ENCODE measurements at places on chromosomes 2 and 18.
A peak's percentile ranks its signal among the peaks of the same experiment; 100 is the strongest.

GRCh38 chr2:50402654-50402960, 629.3 kb downstream of the NRXN1 start:
- H3K36me3 ChIP-seq, result no peaks in the 10 kb centered on the region
- DNase-seq, result no peak
- no peak overlapping the region for H3K27ac ChIP-seq
- H3K4me1 ChIP-seq, result no peaks in the 10 kb centered on the region
- no peaks in the 10 kb centered on the region for H3K27me3 ChIP-seq

DNA sequence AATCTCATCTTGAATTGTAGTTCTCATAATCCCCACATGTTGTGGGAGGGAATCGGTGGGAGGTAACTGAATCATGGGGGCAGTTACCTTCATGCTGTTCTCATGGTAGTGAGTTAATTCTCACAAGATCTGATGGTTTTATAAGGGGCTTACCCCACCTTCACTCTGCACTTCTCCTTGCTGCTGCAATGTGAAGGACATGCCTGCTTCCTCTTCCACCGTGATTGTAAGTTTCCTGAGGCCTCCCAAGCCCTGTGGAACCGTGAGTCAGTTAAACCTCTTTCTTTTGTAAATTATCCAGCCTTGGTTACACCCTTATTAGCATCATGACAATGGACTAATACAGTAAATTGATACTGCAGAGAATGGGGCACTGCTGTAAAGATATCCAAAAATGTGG, 57.9 kb downstream of the SCN7A start:
- DNase-seq, result no peak
- no peaks in the 10 kb centered on the region for H3K4me1 ChIP-seq
- H3K36me3 ChIP-seq, result no peaks in the 10 kb centered on the region
- no peaks in the 10 kb centered on the region for H3K27me3 ChIP-seq
- H3K27ac ChIP-seq, result no peak overlapping the region

- H3K4me1 ChIP-seq, result no peaks in the 10 kb centered on the region
- no peak overlapping the region for H3K4me3 ChIP-seq
- H3K36me3 ChIP-seq, result peaks cover 24% of the 10 kb centered on the region
- DNase-seq, result no peak
- H3K27ac ChIP-seq, result no peak overlapping the region
- H3K27me3 ChIP-seq, result no peaks in the 10 kb centered on the region
Measured at GRCh38 chr2:219559156-219559915, 12.0 kb downstream of the OBSL1 start.

DNA sequence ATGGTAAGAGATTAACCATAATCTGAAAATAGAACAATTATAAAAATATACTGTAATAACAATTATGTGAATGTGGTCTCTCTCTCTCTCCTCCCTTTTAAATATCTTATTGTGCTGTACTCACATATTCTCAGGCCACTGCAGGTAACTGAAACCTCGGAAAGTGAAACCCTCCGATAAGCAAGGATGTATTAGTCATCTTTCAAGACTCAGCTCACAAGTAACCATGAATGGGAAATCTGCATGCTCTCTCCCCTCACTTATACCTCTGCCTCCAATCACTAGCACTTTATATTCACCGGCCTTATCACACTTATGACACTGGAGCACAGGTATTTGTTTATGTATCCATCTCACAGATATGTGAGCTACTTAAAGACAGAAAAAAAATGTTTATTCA, 139.7 kb downstream of the LRP2 start:
- H3K4me3 ChIP-seq, result no peak overlapping the region
- no peaks in the 10 kb centered on the region for H3K27me3 ChIP-seq
- H3K36me3 ChIP-seq, result no peaks in the 10 kb centered on the region
- H3K4me1 ChIP-seq, result no peaks in the 10 kb centered on the region
- no peak for DNase-seq

DNA sequence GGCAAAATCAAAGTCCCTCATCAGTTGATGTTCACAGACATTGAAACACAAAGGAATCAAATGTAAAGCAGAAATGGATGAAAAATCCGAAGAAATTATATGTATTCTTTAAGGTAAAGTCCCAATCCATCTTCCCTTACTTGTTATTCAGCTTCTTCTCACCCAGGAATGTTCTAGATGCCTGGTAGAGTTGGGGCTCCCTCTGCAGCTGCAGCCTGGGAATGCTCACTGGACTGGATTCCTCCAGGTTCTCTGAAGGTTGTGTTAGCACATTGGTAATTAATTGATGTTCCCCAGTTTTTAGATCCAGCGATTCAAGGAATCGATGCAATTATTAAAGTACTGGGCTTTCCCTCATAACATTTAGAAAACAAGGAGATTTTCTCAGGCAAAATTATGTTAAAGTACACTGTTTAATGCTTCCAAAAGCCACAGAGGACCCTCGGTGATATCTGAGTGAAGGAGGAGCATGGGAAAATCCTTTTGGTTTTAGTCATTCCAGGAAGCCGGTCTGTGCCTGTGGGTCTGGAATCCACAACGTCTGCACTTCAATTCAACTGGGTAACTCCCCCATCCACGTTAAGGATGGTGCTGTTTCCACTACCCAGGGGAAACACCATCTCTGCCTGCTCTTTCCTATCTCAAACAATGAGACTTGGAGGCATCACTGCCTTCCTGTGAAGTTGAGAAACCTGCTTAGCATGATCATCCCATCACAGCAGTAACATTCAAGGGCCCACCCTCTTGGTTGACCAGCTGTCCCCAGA, 22.0 kb downstream of the NTSR2 start:
- H3K4me3 ChIP-seq, result no peak overlapping the region
- no peaks in the 10 kb centered on the region for H3K27me3 ChIP-seq
- H3K36me3 ChIP-seq, result no peaks in the 10 kb centered on the region
- peaks cover 11% of the 10 kb centered on the region for H3K4me1 ChIP-seq

DNA sequence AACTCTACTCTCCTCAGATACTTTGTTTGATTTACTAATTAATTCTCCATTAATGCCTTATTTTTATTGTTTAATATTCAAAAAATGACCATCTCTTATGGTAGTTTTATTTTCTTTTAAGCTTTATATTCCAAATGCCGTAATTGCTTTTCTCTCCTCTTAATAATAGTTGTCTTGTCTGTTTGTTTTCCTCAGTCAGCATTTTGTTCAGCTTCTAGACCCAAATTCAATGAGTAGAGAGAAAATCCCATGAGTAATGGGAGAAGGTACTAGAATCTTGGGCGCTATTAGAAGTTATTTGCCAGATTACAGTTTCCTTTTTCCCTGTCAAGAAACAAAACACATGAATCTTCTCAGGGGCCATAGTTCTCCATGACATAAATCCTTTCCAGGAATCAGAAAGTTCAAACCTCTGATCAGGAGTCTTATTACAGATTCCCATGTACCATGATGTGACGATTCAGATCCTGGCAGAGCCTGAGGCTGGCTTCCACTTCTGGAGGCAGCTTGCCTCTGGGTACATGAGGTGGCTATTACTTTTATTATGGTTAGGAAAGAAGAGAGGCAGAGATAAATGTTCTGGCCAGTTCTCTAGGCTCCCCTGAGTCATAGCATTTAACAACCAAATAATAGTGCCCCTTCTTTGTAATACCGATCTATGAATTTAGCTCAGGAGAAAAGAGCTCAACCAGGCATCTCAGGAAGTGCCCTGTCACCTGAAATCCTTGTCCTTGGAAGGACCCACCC, 485.1 kb upstream of the SETBP1 start:
- H3K27me3 ChIP-seq, result no peaks in the 10 kb centered on the region
- DNase-seq, result no peak
- no peaks in the 10 kb centered on the region for H3K4me1 ChIP-seq
- H3K4me3 ChIP-seq, result no peak overlapping the region

- no peaks in the 10 kb centered on the region for H3K36me3 ChIP-seq
- no peak overlapping the region for H3K4me3 ChIP-seq
- no peak overlapping the region for H3K27ac ChIP-seq
Measured at GRCh38 chr18:76486574-76486973, 8.5 kb downstream of the ZNF516 start.

GRCh38 chr18:76892832-76893231, 70.5 kb downstream of the ZNF236 start:
- H3K36me3 ChIP-seq, result peaks cover 33% of the 10 kb centered on the region
- no peak overlapping the region for H3K4me3 ChIP-seq
- DNase-seq, result no peak
- no peaks in the 10 kb centered on the region for H3K27me3 ChIP-seq
- H3K27ac ChIP-seq, result no peak overlapping the region

GRCh38 chr18:44700652-44701051, 20.0 kb downstream of the SETBP1 start:
- H3K36me3 ChIP-seq, result no peaks in the 10 kb centered on the region
- peak overlapping the region; percentile 51 for H3K27ac ChIP-seq
- DNase-seq, result no peak
- no peaks in the 10 kb centered on the region for H3K27me3 ChIP-seq

GRCh38 chr18:22020127-22020866, 149.1 kb upstream of the GATA6 start:
- no peak for DNase-seq
- H3K36me3 ChIP-seq, result no peaks in the 10 kb centered on the region
- H3K4me1 ChIP-seq, result no peaks in the 10 kb centered on the region
- H3K27ac ChIP-seq, result no peak overlapping the region
- H3K4me3 ChIP-seq, result no peak overlapping the region
- H3K27me3 ChIP-seq, result no peaks in the 10 kb centered on the region

GRCh38 chr2:9385841-9386240, 37.5 kb downstream of the ITGB1BP1 start:
- H3K4me1 ChIP-seq, result peaks cover 3% of the 10 kb centered on the region
- no peak for DNase-seq
- H3K4me3 ChIP-seq, result no peak overlapping the region
- H3K27ac ChIP-seq, result no peak overlapping the region
- peaks cover 61% of the 10 kb centered on the region for H3K36me3 ChIP-seq
- H3K27me3 ChIP-seq, result no peaks in the 10 kb centered on the region

- no peak for DNase-seq
- no peak overlapping the region for H3K4me3 ChIP-seq
- H3K27ac ChIP-seq, result no peak overlapping the region
- H3K36me3 ChIP-seq, result no peaks in the 10 kb centered on the region
- H3K27me3 ChIP-seq, result no peaks in the 10 kb centered on the region
Measured at GRCh38 chr2:147182260-147182659, 662.6 kb upstream of the ACVR2A start.

DNA sequence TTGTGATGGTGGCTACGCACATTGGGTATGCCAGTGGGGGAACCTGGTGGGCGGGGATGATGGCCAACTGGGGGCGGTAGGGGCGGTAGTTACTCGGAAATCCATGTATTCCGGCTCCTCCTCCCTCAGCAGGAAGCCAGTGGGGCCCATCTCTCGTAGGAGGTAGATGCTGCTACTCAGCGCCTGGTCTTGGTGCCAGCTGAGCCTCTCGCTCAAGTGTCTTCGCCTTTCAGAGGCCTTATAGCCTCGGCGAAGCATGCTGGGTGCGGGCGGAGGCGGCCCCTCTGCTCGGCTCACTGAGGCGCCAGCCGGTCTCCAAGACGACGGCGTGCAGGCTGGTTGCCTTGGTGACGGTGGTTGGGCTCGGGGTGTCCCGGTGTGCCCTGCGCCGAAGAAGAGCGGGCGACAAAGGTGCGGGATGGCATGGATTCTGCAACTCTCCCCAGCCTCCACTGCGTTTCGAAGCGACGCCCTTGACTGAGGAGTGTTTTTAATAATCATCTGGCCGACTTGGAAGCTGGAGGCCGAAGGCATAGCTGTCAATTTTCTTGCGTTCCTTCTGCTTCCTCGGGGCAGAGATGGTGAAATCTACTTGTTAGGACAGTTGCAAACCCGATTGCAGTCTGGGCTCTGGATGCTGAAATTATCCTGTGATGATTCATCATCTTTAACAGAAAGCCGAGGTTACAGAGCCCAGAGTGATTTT, at the start of gene ZSWIM2:
TSS of gene ZSWIM2 (minus strand) at position 298 of the 706 bp plus-strand sequence. CDS start at position 258, 40 bp downstream.
- no peaks in the 10 kb centered on the region for H3K27me3 ChIP-seq
- no peaks in the 10 kb centered on the region for H3K36me3 ChIP-seq
- peak within 1 kb of the TSS; percentile 80 for H3K4me3 ChIP-seq

- peaks cover 11% of the 10 kb centered on the region for H3K36me3 ChIP-seq
- no peak overlapping the region for H3K4me3 ChIP-seq
- no peak overlapping the region for H3K27ac ChIP-seq
- no peaks in the 10 kb centered on the region for H3K27me3 ChIP-seq
- H3K4me1 ChIP-seq, result no peaks in the 10 kb centered on the region
Measured at GRCh38 chr2:233030-233429, 30.8 kb downstream of the SH3YL1 start.

GRCh38 chr2:207143215-207144172, 22.3 kb downstream of the KLF7 start:
- peak overlapping the region; percentile 89 for H3K27ac ChIP-seq
- H3K36me3 ChIP-seq, result no peaks in the 10 kb centered on the region
- H3K4me1 ChIP-seq, result peaks cover 96% of the 10 kb centered on the region

DNA sequence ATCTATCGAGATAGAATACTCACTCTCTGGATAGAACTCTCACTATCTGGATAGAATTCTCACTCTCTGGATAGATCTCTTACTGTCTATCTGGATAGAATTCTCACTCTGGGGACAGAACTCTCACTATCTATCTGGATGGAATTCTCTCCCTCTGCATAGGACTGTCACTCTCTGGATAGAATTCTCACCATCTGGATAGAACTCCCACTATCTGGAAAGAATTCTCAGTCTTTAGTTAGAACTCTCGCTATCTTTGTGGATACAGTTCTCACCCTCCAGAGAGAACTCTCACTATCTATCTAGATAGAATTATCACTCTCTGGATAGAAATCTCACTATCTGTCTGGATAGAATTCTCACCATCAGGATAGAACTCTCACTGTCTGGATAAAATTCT, 16.5 kb downstream of the ABCG8 start:
- no peaks in the 10 kb centered on the region for H3K27me3 ChIP-seq
- no peak overlapping the region for H3K4me3 ChIP-seq
- no peak for DNase-seq
- H3K36me3 ChIP-seq, result no peaks in the 10 kb centered on the region
- no peak overlapping the region for H3K27ac ChIP-seq

- peaks cover 41% of the 10 kb centered on the region for H3K4me1 ChIP-seq
- DNase-seq, result no peak
- peak overlapping the region; percentile 75 for H3K27ac ChIP-seq
Measured at GRCh38 chr2:48448274-48449061, 81.5 kb upstream of the STON1 start.

DNA sequence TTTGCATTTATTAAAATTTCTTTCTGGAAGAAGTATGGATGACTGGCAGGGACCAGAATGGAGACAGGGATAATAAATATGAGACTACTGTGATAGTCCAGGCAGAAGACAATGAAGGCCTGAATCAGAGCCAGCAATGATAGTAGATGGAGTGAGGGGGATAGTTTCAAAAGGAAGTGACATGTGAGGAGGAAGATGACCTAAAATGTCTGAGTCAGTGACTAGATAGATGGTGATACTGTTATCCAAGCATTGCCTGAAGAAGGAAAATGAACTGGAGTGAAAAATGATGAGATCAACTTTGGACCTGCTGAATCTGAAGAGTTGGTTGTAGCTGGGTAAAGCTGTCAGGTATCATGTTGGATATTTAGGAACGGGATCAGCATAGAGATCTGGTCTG, 158.3 kb upstream of the KLF7 start:
- no peak overlapping the region for H3K27ac ChIP-seq
- no peaks in the 10 kb centered on the region for H3K4me1 ChIP-seq
- no peak for DNase-seq
- no peaks in the 10 kb centered on the region for H3K36me3 ChIP-seq
- no peaks in the 10 kb centered on the region for H3K27me3 ChIP-seq

GRCh38 chr2:106996171-106996769, 110.3 kb upstream of the ST6GAL2 start:
- peak overlapping the region; percentile 44 for H3K4me3 ChIP-seq
- DNase-seq, result no peak
- H3K36me3 ChIP-seq, result no peaks in the 10 kb centered on the region

Measured in thoracic aorta (tissue), 2 donors.